ENCODE measurements at places on chromosomes 5 and 9.

- no peak for DNase-seq
Measured at GRCh38 chr5:69288688-69289087, 43.9 kb downstream of the CCDC125 start.

GRCh38 chr9:131621551-131622358 lies 76.4 kb downstream of the PRRT1B start:
- DNase-seq: no peak

- DNase-seq: no peak
Measured at GRCh38 chr5:113022661-113023060, 46.1 kb downstream of the DCP2 start.

DNA sequence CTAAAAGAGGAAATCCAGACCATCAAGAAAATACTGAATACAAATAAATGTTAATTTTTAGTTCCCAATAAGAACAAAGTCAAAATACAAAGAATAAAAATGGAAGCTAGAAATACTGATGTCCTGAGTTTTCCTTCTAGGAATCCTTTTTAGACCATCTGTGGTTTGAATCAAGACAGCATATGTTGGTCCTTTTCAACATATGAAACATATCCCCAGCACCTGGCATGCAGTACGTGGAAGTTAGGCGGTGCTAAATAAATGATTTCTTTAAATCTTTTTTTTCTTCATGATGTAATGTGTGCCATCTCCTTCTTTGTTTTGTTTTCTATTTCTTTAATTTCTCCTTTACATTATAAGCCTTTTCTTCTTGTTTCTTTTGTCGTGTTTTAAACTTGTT lies 34.0 kb downstream of the KIAA1958 start:
- DNase-seq: no peak

DNA sequence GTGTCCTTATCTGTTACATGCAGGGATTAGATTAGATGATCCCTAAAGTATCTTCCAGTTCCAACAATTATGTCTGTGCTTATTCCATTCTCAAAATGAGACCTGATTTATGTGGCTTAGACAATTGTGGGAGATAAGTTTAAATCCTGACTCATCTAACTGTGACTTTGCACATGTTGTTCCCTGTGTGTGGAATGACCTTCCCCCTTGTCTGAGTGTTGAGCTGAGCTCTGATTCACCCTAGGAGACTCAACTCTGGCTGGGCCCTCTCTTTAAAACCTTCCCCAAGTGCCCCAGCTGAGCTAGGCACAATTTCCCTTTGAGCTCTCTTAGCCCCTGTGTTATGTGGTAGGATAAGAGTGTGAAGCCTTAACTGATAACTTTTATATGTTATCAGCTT lies 118.9 kb upstream of the ELL2 start:
- no peak for DNase-seq

- DNase-seq: no peak
Measured at GRCh38 chr5:81068635-81069034, 108.5 kb downstream of the RASGRF2 start.

DNA sequence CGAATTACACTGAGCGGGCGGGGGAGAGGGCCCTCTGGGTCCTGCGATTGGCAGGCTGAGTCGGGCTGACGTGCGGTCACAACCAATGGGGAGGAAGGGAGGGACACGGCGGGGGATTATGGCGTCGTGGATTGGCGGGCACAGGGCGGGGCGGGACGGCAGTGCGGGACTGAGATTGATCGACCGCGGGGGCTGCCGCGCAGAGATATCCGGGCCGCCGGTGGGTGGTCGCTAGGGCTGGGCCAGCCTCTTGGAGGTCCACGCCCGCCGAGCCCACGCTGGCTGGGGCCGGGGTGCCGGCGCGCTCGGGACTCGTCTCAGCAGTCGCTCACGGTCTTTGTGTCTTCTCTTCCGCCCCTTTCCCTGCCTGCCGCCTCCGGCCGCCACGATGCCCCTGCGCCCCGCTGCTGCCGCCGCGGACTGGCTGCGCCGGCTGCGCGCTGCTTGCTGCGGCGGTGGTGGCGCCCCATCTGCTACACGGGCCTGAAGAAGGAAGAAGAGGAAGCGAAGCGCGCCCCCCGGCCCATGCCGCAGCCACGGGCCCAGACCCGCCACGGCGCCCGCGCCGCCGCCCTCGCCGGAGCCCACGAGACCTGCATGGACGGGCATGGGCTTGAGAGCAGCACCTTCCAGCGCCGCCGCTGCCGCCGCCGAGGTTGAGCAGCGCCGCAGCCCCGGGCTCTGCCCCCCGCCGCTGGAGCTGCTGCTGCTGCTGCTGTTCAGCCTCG lies at the start of gene RGMB:
Gene RGMB (plus strand): TSS at position 200 of the 728 bp plus-strand sequence. CDS start 408 bp downstream, at position 608.
- peak; percentile 88 for DNase-seq

- DNase-seq: no peak
Measured at GRCh38 chr5:89003563-89004036, 120.6 kb upstream of the MEF2C start.

DNA sequence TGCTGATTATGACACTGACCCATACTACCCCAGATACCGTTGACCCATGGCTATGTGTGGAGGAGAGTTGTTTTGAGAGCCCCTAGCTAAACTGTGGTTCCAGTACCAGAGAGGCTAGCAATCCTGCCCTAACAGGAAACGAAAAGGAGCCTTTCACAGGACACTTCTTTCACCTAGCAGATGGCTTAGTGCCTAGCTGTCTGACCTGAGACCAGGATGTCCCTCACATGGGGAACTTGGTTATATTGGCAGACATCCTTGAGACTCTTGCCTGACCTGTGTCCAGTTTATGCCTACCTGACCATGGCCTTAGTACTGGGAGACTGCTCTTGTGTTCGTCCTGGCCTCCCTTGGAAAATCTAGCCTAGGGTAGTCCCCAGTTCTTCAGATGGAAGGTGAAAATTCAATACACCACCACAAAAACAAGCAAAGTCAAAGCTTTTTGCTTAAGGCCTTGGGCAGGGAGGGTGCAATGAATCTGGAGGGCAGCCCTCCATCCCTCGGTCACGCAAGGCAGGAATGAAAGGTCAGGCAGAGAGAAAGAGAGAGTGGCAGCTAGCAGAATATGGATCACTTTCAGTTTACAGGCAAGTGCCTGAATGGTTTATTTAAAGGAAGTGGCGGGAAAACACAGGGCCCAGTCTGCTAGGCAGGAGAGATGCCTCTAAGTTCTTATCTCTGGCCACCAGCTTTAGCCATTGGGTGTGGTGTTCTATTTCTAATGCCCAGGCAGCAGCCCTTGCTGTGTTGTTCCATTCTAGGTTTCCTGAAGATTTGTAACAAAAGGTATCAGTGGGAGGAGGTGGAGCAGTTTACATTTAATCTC lies 16.4 kb upstream of the ZNF474 start:
- DNase-seq: no peak

DNA sequence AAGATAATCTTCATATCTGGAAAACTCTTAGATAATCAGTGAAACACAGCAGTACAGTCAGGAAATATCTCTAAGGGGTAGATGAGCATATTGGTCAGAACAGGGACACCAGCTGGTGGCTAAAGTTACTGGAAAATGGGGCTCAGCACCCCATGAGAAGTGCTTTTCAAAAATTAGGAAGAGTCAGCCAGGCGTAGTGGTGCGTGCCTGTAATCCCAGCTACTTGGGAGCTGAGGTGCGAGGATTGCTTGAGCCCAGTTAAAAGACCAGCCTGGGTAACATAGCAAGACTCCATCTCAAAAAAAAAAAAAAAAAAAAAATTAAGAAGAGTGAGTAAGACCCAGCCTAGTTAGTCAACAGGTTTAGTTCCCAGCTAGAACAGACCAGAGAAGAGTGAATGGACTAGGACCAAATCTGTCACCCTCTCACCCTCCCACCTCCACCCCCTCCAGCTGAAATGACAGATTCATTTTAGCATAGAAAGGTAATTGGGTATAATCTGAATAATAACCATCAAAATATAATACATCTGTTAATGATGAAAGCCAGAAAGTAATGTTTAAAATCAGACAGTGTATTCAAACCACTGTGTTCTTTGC lies 120.9 kb downstream of the CDC42SE2 start:
- DNase-seq: peak; percentile 53
